ENCODE measurements at places on chromosomes 12 and 14. TPM values are rescaled to one million over a fixed set of nuclear protein-coding genes. Genes with fewer than 3 reads are reported as not detected.

Gene TAS2R30
- 0.07 TPM for polyA plus RNA-seq

Gene CLEC4D
- polyA plus RNA-seq: not detected

Gene FOXG1
- not detected for polyA plus RNA-seq

Gene KLHL33
- polyA plus RNA-seq: 0.06 TPM

Gene CATSPERB
- not detected for polyA plus RNA-seq

Gene ADAM21
- polyA plus RNA-seq: 0.26 TPM

Gene MYF5
- polyA plus RNA-seq: not detected

Gene DHH
- polyA plus RNA-seq: not detected

Gene DDN
- polyA plus RNA-seq: 0.04 TPM

Gene PLEKHH1
- polyA plus RNA-seq: 0.15 TPM

Gene BAG5
- 10.5 TPM for polyA plus RNA-seq

Gene MYO1H
- not detected for polyA plus RNA-seq

Gene KLRG1
- 1.3 TPM for polyA plus RNA-seq

Gene SYCP3
- 0.06 TPM for polyA plus RNA-seq

Gene DPY19L2
- polyA plus RNA-seq: 7.8 TPM

- DNase-seq: no peak
Observed at GRCh38 chr14:99471731-99472130, 8.9 kb downstream of the SETD3 start.

DNA sequence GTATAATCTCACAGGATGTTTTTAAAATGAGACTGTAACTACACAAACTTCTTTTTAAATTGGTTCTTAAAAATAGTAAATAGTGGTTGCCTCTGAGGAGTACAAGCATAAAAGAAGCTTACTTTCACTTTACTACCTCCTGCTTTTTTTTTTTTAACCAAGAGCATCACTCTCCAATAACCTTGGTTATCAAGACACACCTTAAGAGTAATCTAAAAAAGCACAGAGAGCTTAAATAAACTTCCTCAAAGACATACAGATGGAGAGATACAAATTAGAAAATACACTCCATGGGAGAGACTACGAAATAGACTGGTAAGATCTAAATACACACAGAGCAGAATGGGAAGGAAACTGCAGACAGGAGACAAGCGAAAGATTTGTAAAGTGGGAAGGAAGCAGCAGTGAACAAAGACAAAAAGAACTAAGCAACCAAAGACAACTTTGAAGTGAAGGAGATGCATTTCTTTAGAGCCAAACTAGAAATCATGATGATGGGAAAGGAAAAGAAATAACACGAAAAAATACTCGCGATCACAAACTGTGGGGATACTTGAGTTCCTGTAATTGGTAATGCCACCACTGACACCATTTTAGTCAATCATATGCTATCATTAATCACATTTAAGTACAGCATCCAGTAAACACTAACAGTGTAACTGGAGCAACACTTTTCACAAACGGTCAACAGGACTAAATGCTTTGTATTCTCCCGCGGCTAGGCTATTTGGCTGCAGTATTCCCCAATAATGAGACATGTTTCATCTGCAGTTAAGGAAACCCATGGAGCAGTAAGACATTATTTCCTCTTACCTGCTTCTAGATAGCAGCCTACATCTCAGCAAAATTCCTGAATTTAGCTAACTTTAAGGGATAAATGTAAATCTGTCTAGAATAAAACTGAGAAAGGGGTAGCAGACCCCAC is 8.2 kb downstream of the SINHCAF start:
- DNase-seq: no peak

DNA sequence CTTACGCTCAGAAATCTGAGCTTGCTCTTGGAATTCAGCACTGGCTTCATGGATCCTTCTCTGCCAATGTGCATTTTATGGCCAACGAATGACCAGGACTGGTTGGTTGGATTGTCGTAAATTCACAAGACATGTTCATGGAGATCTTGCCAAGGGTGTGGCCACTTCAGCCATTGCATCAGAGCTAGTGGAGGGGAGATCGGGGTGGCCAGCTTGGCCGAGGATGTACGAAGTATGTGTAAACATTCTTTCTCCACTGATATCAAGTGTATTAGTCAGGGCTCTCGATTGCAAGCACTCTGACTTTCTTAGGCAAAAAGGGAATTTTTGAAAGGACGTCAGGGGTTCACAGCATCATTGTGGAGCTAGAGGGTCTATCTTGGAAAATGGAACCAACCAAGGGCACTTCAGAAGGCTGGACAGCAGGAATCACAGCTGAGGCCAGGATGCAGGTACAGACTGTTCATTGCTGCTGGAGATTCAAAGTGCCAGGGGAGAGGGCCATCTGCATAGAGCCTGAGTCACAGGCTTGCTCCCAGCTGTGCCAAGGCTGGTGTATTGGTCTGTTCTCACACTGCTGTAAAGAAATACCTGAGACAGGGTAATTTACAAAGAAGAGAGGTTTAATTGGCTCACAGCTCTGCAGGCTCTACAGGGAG is 32.9 kb upstream of the ADGRD1 start:
- no peak for DNase-seq

DNA sequence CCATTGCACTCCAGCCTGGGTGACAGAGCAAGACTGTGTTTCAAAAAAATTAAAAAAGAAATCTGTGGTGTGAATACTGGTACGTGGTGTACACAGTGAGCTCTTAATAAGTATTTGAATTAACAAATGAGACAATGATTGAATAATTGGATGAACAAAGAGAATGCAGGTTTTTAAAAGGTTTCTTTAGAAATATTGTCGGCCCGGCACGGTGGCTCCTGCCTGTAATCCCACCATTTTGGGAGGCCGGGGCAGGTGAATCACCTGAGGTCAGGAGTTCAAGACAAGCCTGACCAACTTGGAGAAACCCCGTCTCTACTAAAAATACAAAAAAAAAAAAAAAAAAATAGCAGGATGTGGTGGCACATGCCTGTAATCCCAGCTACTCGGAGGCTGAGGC is 6.6 kb downstream of the HIF1A start:
- DNase-seq: no peak

DNA sequence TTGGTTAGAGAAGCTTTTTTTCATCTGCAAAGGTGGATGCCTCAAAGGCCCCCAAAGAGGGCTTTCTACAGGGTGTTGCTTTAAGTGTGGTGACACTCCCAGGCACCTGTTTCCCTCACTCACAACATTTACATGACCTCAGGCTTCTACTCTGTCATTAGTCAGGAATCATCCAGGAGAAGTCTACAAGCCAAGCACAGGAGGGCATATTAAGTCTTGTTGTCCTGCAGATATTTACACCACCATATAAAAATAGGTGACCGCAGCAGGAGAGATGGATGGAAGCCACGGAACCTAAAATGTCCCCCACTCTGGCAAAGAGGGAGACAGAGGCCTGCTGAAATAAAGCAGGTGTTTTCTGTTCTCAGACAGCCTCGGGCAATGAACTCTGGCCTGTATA is 7.5 kb upstream of the DPF3 start:
- no peak for DNase-seq

DNA sequence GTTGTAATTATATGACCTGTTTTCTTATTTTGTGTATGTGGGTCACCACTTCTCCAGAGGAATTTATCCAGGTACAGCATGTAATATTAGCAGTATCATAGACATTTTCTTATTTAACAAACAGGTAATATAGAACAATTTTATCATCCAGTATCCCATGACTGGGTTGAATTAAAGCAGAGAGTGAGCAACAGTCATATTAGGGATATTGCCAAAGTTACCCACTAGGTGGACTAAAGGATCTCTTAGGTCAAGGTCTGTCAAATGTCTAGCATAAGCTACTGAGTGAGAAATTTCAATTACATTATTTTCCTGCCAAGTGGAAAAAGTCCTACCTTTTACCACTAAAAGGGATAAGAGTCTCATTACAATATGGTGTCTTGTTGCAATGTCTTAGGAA is 62.1 kb upstream of the TRIM9 start:
- DNase-seq: no peak

- no peak for DNase-seq
Observed at GRCh38 chr12:92041742-92042141, 103.9 kb downstream of the BTG1 start.

DNA sequence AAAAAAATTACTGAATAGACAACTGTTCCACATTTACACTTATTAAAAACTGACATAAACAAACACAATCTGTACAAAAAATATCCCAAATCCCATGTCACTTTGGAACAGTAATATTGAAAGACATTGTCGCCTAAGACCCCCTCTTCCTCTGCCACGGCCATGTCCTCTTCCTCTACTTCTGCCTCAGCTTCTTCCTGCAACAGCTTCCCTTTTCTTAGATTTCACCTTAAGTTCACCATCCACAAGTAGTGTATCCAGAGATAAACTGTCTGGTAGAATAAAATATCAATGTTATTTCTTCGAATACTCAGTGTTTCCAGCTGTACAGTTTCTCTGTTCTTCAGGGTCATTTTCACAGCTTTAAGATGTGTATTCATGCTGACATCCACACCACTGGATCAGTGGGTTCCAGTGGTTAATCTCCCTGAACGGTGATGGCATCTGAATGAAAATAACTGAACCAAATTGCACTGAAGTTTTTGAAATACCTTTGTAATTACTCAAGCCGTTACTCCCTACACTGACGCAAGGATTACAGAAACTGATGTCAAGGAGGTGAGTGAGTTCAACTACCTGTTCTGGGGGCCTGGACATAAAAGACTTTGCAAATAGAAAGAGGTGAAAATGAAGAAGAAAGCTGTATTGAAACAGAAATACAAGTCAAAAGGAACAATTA is 208.5 kb downstream of the C12orf50 start:
- peak; percentile 24 for DNase-seq

DNA sequence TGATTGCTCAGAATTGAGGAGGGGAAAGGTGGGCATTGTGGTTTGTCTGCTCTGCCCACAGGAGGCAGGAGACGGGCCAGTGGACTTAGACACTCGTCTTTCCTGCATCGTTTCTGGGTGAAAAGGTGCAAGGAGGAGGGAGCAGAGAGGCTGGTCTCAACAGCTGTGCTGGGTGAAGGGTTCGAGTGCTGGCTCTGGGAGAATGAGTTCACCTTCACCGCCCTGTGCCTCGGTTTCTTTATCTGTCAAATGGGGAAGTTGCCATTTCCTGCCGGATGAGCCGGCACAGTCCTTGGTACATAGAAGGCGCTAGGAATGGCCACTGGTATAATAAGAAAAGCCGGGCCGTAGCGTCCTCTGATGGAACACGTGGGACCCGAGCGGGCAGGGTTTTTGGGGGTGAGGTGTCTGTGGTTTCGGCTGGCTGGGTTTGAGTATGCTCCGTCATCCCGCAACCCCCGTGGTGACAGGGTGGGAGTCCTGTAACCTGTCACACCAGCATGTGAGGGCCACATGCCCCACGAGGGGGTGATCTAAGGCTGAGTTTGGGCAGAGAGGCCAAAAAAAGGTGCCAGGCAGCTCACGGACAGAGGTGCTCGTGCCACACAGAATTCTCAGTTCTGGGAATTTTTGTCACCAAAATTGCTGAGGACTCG is 7.3 kb downstream of the BCL7A start:
- no peak for DNase-seq

GRCh38 chr14:51367600-51367931 is 127.5 kb downstream of the TMX1 start:
- peak; percentile 23 for DNase-seq

GRCh38 chr12:80909370-80909769 is 28.4 kb downstream of the LIN7A start:
- DNase-seq: no peak

GRCh38 chr12:52975204-52975603 is 26.3 kb downstream of the KRT18 start:
- no peak for DNase-seq

GRCh38 chr12:57500213-57500612 is 12.3 kb downstream of the MARS1 start:
- DNase-seq: no peak

DNA sequence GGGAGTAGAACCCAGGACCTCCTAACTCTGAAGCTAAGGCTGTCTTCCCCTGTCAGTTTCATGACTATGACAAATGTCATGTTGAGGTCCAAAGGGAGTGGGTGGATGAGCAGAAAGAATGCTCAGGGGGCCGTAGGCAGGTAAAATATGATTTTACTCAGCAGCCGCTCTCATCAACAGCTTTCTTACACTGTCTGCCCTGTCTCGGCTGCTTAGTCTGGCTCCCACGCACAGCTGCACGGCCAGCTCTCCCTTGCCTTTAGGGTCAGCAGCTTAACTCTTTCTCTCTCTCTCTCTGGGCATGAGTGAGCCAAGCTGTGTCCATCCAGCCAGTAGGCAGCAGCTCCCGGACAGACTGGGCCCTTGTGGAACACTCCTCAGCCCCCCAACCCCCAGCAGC is 95.2 kb downstream of the GCH1 start:
- DNase-seq: no peak

- no peak for DNase-seq
Observed at GRCh38 chr12:116919247-116919661, 8.5 kb downstream of the FBXW8 start.

- peak; percentile 70 for DNase-seq
Observed at GRCh38 chr14:23306412-23307145, at the start of gene BCL2L2. Gene BCL2L2, plus strand, starts transcription at chr14:23306833. Its CDS starts 935 bp downstream, at chr14:23307768.

- no peak for DNase-seq
Observed at GRCh38 chr12:70317781-70318180, 48.3 kb upstream of the KCNMB4 start.

- DNase-seq: no peak
Observed at GRCh38 chr12:120814203-120814902, 88.7 kb downstream of the ACADS start.

GRCh38 chr14:71751264-71751663 is 181.0 kb upstream of the RGS6 start:
- no peak for DNase-seq

- DNase-seq: no peak
Observed at GRCh38 chr12:42010257-42010656, 134.4 kb downstream of the GXYLT1 start.

GRCh38 chr14:89534902-89535685 is 118.1 kb upstream of the FOXN3 start:
- DNase-seq: peak; percentile 21

DNA sequence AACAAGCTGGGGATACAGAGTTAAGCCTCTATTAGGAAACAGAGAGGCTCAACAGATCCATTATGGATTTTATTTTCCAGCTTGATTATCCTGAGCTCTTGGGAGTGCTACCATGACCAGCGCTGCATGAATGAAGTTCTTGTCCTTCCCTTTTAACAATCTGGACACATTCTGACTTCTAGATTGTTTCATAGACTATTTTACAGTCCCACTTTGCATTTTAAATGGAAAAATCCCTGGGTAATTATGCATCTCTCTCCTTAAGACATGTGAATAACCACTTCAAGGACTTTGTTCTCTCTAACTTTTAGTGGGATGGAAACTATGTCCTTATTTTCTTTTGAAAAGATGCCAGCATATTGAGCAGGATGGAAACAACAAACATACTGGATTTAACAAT is 2.0 kb downstream of the CCDC198 start:
- DNase-seq: no peak

- no peak for DNase-seq
Observed at GRCh38 chr14:59582161-59582560, 5.5 kb upstream of the CCDC175 start.

Measured in AG04450 (cell line).